Activated CD4-positive, alpha-beta T cell treated with anti-CD3 and anti-CD28 coated beads, Interleukin-2, amount 50 U/mL, for 4 hours (primary cell): ENCODE measurements at places on chromosomes 5 and 9.

DNA sequence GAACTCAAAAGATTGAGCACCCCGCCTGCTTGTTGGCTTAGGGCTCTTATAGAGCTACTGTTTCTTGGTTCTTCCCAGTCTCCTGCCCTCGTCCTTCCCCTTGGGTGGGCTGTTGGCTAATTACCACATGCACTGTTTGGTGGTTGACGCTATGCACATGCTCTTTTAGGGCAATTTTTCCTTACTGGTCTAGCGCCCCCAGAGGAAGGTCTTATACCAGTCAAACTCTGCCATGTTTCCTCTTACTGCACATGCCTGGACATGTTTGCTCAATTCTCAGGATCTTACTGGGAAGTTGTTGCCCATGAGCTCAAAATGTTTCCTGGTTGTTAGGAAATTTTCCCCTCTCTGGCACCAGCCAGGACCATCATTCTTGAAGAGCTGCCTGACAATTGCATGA, 101.9 kb downstream of the SLC28A3 start:
- DNase-seq, result no peak

GRCh38 chr5:117201001-117201400, 626.4 kb upstream of the SEMA6A start:
- no peak for DNase-seq

DNA sequence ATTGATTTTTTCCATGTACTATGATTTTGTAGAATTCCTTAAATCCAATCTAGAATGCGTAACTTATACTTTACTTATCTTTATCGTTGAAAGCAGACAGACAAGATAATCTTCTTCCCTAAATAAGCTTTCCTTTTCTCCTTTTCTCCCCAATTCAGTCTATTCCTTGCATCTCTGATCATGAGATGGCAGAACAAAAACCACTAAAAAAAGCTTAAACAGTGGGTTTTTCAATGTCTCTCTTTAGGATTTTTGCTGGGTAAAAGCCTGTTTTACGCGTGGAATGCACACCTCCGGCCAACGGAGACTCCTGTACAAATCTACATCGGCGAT, 755 bp downstream of the CDKN2B start:
- DNase-seq, result no peak

GRCh38 chr5:149338364-149338763, 6.9 kb upstream of the GRPEL2 start:
- DNase-seq, result no peak

- DNase-seq, result no peak
These were observed 128.3 kb downstream of the SLF1 start for GRCh38 chr5:94746731-94747124.

- DNase-seq, result no peak
These were observed 34.7 kb upstream of the IDNK start for GRCh38 chr9:83588256-83588655.

DNA sequence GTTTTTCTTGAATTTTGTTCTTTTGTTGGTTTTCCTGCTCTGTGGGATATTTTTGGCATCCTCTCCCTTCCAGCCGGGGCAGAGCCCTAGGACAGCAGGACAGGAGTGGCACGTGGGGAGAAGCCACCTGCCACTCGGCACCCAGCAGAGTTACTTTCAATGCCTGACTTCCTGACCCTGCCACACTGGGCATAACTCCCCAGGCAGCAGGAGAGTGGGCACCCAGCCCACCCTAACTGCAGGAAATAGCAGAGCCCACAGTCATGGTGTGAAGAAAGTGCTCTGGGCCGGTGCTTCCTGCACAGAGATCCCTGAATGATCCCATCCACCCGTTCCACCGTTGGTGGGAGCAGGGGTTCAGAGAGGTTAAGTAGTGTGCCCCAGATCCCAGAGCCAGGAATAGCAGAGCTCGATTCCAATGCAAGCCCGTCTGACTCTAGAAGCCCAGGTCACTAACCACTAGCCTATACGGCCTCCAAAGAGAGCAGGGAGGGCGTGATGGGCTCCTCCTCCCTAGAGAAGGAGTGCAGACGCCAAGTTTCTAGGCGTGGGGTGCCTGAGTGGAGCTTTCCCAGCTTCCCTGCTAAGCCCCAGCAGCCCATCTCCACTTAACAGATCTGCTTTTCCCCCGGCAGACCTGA, 8.1 kb upstream of the NUP214 start:
- DNase-seq, result no peak

DNA sequence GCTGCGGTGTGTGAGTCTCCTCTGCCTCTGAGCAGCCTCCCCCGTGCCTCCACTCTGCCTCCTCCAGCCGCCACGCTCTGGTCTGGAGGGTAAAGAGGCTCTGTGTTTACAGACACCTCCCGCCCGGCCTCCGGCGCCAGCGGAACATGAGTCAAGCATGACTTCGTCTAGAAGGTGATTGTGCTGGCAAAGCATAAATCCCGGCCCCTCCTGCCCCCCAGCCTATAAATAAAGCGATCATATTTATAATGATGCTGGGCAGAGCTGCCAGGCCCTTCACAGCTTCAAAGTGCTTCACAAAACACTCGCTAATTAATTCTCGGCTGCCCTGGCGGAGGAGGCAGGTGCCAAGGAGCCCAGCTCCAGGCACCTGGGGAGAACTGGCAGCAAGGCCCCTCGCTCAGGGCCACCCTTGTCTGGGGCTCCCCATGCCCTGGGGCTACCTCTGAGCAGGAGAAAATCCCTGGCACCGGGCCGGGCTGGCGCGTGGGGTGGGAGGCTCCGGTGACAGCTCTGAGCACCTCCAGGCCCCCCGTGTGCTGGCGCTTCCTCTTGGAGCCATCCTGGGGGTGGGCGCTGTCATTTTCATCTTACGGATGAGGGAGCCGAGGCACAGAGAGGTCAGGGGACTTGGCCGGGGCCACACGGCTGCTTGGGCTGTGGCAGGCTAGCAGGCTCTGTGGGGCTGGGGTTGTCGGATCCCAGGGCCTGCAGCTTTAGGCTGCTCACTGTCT, 87.8 kb downstream of the RXRA start:
- DNase-seq, result no peak

DNA sequence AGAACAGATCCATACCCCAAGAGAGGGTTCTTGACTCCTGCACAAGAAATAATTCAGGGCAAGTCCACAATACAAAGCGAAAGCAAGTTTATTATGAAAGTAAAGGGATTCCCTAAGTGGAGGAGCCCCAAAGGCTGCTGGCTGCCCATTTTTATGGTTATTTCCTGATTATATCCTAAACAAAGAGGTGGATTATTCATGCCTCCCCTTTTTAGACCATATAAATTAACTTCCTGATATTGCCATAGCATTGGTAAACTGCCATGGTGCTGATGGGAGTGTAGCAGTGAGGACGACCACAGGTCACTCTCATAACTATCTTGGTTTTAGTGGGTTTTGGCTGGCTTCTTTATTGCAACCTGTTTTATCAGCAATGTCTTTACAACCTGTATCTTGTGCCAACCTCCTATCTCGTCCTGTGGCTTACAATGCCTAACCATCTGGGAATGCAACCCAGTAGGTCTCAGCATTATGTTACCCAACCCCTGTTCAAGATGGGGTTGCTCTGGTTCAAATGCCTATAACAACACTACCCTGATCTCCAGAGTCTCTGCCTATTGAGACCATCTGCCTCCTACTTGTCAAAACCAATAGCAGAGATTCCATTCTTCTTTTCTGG, 154.4 kb upstream of the GRAMD2B start:
- DNase-seq, result no peak

- no peak for DNase-seq
These were observed 2.2 kb downstream of the LCN6 start for GRCh38 chr9:136746155-136746490.

- no peak for DNase-seq
These were observed 14.0 kb downstream of the STARD4 start for GRCh38 chr5:111498346-111498745.

GRCh38 chr9:124652615-124653393, 118.3 kb downstream of the NR6A1 start:
- no peak for DNase-seq

DNA sequence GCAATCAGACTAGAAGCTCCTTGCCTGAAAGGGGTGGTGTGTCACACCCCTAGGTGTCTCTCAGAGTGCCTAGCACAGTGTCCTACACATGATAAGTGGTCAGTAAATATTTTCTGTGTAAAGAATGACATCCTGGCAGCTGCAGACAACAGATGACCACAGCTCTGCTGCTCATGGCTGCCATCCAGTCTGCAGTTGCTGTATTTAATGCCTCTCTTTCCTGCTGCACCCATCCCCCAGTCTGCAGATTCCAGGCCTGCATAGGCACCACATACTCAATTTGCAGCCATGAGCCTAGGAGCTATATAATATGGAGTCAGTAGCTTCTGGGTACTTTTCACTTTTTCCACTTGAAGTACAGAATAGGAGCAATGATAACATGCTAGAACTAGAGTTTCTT, 94.9 kb upstream of the NR4A3 start:
- DNase-seq, result no peak

DNA sequence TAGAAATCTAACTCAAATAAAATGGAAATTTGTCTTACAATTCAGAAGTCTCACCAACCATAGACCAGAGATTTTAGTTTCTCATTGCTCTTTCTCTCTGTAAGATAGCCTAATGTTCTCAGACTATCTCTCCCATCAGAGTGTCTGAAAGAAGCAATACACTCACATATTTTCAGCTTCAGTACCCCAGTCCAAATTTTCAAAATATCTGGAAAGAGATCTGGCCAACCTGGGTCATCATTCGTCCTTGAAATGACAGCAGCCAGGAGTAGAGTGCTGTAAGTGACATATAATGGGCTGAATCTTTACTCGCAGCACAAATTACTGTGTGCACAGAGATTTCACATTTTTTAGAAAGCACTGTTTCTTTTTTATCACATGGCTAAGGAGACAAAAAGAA, 313.3 kb upstream of the PRR16 start:
- DNase-seq, result no peak

GRCh38 chr9:37031902-37032301, 2.2 kb downstream of the PAX5 start:
- no peak for DNase-seq

GRCh38 chr5:157820593-157821252, 38.2 kb downstream of the CLINT1 start:
- DNase-seq, result no peak

- no peak for DNase-seq
These were observed 43.3 kb upstream of the TJP2 start for GRCh38 chr9:69130456-69131441.

- no peak for DNase-seq
These were observed 67.0 kb downstream of the NR3C1 start for GRCh38 chr5:143336485-143336884.
